ENCODE measurements at places on chromosomes 13 and 19.
A peak's percentile ranks its signal among the peaks of the same experiment; 100 is the strongest.

DNA sequence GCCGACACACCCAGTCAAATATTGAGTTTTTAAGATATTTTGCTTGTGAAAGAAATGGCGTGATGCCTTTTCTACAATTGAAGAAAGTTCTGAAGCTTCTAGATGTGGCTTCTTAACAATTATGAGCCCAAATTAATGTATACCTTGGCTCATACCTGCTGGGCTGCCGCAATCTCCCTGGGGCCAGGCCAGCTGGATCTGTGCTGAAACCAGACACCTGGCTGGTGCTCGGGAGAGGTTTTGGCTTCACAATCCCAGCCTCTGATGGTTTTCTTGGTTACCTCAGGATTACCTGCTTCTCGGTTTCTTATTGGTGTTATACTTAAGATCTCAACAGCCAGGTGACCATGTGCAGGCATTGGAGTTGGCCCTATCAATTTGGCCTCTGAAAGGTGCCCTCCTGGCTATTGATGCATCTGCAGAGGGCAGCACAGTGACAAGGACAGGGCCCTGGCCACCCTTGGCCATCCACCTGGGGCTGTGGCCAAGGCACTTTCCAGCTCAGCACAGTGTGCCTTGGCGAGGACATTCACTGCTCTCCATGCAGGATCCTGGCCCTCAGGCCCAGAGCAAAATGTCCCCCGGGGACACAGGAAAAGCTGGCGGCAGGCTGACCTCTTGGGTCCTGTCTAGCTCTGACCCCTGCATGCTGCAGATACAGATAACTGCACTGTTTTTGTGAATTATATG, 305.0 kb downstream of the ZNF536 start:
- DNase-seq = no peak

DNA sequence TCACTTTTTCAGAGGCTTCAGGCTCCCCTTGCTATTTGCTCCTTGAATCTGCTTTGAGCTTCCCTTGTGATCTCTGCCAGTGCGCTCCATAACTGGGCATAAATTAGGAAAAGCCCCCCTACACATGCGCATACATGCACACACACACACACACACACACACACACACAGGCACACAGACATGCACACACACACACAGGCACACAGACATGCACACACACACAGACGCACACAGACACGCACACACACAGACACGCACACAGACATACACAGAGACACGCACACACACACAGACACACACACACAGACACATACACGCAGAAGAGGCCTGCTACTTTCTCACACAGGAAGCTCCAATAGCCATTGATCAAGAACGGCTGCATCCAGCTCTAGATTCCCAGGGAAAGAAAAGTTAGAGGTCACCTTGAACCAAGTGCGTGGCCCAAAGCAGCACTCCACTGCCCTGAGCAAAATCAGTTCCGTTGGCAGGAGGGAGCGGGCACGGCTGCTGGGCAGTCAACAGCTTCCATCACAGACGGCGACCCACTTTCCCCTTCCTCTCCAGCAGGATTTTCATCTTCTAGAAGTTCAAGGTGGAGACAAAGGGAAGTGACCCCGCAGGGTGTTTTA, 145.6 kb downstream of the DPF1 start:
- DNase-seq = no peak

GRCh38 chr19:38583985-38584305, 33.8 kb downstream of the MAP4K1 start:
- no peak for DNase-seq

DNA sequence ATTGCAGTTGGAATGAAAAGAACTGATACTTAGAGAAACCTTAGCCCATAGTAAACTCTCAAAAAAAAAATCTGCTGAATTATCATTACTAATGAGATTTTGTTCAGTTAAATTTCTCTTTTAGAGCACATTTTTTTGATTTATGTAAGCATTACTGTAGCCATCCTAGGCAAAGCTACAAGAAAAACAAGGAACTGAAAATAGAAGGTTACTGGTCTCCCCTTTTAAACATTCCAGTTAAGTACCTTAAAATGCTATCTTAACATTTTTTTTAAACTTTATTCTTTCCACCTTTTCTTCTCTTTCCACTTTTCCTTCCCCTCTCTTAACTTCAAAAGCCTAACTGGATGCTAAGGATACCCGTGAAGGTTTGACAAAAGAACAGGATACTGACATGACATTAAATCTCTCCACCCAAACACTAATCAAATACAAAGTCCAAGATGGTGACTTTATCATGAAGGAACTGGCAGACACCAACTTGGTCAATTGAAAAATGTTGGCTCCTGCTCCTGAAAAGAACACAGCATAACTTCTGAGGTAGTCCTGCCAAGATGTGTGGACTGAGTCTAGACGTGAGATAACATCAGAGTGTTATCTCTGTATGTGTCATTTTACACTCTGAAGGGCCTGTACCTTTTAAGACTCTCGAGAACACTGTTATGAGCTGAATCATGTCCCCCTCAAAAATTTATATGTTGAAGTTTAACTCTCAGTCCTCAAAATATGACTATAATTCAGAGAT, 29.5 kb upstream of the SACS start:
- no peak for DNase-seq

DNA sequence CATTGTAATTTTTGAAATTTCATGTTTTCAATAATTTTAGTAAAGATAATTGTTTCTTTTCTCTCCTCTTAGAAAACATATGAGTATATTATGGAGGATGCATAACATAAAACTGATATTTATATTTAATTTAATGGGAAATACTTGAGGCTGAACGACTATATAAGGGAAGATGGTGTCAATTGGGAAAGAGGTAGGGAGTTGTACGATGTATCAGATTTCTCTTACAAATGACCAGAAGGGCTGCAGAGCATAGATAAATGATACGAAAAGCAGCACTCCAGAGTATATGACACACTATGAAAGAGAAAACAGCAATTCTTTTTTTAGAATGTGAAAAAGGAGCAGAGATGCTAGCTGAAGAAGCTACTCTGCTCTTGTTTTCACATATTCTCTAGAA, 1308.0 kb upstream of the MIR17HG start:
- DNase-seq = no peak

GRCh38 chr13:85616275-85616674, 182.9 kb downstream of the SLITRK6 start:
- no peak for DNase-seq

- no peak for DNase-seq
Observed at GRCh38 chr13:88022431-88023208, 351.4 kb downstream of the SLITRK5 start.

- no peak for DNase-seq
Observed at GRCh38 chr19:45558399-45558878, 26.2 kb downstream of the OPA3 start.

DNA sequence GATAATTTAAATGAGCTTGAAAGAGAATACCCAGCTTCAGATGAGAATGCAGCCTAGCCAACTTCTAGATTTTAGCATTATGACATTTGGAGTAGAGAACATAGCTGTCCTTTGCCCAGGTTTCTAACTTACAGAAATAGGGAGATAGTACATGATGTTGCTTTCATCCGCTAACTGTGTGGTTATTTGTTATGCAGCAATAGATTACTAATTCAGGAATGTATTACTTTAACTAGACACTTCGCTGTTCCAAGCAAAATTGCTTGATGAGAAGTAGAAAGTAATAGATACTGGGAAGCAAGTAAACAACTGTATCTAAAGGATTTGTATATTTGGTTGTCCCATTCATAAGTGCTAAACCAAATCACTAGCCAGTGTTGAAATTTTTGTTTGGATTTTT, 790.9 kb upstream of the PRR20A start:
- no peak for DNase-seq

DNA sequence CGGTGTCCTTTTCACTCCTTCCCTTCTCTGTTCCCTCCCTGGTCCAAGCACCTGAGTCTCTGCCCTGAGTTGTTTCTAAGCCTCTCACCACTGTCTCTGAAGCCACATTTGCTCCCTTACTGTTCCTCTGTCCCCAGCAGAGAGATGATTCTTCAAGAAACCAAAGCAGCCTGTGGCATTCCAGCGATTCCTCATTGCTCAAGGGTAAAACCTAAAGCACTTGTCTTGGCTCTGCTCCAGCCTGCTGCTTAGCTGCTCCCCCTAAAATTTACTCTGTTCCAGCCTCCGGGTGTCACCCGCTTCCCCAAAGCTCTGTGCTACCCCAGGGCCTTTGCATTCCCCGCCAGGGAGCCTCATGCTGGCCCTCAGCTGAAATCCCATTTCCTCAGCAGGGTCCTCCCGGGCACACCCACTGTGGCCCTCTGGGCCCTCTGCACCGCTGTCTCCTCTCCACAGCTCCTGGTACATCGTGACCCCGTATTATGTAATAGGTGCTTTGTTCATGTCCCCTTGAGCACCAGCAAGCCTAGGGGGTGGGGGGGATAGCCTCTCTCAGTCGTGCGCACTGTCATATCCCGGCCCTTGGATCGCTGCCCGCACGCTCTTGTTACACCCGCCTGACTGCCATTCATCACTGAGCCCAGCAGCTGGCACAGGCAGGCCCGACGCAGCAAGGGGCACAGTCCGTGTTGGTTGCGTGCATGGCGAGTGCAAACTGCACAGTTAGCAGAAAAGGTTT, 15.8 kb downstream of the TECR start:
- DNase-seq = peak; percentile 96

GRCh38 chr13:111625526-111626315, 305.3 kb downstream of the TEX29 start:
- no peak for DNase-seq

GRCh38 chr19:3234800-3235199, 10.3 kb downstream of the CELF5 start:
- no peak for DNase-seq

DNA sequence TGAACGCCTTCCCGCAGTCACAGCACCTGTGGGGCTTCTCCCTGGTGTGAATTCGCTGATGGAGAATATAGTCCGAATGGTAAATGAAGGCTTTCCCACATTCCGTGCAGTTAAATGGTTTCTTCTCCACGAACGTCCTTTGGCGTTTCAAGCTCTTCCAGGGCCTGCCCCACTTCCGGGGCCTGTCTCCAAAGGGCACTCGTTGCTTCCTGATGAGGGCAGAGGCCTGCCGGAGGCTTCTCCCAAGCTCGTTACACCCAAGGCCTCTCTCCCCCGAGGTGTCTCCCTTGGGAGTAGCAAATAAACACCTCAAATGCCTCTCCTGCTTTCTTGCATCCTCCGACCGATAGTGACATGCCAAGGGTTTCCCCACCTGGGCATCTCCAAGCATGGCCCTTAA, 34.3 kb downstream of the ZNF473 start:
- DNase-seq = no peak

DNA sequence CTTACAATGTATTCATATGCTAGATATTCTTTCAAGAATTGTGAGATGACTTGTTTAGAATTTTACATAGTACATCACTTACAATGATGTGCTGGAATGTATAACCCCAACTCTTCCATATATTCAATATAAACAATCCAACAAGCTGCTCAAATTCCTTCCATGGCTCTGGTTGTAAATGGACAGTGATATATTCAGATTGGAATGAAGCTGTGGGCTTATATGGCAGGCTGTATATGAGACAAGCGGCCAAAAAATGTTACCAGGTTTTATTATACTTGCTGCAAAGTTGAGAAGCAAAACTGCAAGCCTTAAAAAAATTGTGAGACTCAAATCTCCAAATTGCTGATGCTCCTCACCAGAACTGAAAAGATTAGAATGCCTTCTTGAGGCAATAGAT, 83.6 kb upstream of the KLF12 start:
- no peak for DNase-seq

DNA sequence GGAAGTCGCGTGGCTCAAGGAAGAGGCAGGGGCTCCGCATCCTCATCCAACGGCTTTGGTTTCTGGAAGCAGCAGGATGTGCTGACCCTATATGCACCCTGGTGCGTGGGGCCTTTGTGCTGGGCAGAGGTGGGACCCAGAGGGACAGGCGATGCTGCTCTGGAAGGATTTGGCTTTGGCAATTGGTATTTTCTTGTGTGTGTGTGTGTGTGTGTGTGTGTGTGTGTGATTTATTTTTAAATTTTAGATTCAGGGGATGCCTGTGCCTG, 321.9 kb upstream of the ZNF507 start:
- DNase-seq = no peak

DNA sequence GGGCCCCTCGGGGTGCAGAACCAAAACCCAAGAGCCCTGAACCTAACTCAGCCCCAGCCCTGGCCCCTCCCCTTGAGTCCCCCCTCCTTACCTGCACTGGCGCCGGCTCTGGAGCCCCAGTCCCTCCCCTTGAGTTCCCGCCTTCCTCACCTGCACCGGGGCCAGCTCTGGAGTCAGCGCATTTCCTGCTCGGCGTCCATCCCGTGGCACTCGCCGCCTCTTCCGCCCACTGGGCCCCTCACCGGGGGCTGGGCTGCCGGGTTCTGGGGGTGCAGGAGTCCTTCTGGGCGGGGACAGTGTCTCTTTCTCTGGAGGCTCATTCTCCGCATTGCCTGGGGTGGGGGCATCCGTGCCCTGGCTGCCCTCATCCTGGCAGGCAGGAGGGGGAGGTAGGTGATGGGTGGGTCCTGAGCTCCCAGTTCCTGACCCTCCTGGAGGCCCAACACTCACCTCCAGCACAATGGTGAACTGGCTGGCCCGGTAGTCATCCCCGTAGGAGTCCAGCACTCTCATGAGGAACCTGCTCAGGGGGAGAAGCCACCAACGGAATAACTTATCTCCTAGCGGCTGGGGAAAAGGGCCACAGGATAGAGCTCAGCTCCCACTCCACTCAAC, 5.3 kb downstream of the NDUFA3 start:
- DNase-seq = no peak

DNA sequence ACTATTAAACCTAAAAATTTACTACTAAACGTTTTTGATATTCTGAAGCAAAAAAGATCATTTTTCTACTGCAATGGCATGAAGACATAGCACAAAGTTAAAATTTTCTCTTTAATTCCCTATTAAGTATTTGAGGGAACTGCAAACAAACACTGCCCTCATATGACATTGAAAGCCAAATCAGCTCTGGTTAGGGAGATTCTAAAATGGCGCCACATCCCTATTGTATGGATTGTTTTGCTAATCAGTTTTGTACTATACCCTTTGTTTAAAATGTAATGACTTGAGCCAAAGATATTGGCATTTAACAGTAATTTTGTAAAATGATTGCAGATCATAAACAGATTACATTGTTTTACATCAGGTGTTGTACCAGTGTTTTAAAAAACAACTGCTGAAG, 65.8 kb downstream of the FLT1 start:
- no peak for DNase-seq

DNA sequence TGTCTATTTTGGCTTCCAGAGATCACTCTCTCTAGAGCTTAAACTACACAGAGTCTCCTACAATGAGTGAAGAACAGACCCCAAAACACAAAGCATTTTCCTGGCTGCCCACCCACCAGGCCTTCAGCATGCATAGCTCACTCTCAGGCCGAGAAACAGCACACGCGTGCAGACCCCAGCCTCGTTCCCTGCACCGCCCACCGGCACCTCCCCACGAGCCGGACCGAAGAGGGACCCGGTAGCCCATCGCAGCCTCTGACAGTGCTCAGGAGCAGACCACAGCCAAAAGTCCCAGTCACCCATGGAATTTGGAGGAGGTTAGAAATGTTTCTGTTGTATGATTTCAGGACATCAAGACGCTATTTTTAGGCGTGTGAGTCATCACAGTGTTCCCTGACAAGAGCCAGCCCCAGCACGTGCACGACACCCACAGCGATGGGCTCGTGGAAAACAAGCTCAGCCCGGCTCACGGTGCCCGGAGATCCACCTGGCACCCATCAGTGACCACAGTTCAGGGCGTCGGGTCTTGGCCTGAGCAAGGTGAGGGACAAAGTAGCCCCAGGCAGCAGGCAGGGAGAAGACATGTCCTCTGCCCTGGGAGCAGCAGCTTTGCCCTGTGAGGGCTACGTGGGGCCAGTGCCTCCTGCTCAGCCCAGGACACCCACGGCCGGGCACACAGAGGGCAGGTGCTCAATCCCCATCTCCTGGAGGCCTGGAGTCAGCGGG, 50.1 kb upstream of the SPACA7 start:
- no peak for DNase-seq
